ENCODE measurements at places on chromosomes 7 and 10.

- DNase-seq: no peak
Observed at GRCh38 chr7:37765872-37766525, 82.4 kb upstream of the NME8 start.

DNA sequence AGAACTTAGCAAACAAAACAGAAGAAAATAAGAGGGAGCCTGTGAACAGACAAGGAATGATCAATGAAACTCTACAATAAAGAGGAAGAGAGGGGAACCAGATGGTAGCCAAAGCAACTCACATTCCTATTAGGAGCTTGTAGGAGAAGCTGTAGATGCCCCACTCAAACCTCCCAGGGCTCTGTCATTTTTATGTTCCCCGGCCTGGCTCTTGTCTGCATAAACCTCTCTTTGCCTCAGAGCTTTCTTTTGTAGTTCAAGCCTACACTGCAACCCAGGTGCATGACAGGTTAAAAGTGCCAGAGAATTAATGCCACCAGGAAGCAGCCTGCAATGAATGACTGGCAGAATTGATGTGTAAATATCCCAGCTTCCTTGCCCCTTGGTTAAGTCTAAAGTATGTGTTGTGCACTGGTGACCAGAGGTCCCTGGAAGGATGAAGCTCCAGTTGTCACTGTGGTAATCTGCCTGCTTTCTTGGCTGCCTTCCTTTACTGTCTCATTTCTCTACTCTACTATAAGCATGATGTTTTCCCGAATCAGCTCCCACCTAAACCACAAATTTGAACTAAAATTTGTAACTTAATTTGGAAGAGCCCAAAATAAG, 40.4 kb downstream of the HDAC9 start:
- no peak for DNase-seq

GRCh38 chr7:36343548-36343947, 46.1 kb upstream of the ANLN start:
- no peak for DNase-seq

GRCh38 chr10:21095494-21096055, 198.5 kb upstream of the NEBL start:
- DNase-seq: no peak

GRCh38 chr7:155512246-155512887, 34.0 kb downstream of the CNPY1 start:
- DNase-seq: no peak

Data from NK-92 treated with Interleukin-12 subunit alpha and Interleukin-12 subunit beta, amount 100 ng/mL, for 24 hours (cell line).